Parietal lobe (tissue), 2 donors: ENCODE measurements at places on chromosomes 4 and X. TPM values are rescaled to one million over a fixed set of nuclear protein-coding genes. Genes with fewer than 3 reads are reported as not detected.

HSFX2 gene
- total RNA-seq = 1.9 TPM

ZCCHC12 gene
- 29.7 TPM for total RNA-seq

ANXA10 gene
- total RNA-seq = not detected

RGN gene
- total RNA-seq = 6.9 TPM

SPANXD gene
- not detected for total RNA-seq

DMRTC1 gene
- total RNA-seq = not detected

VCX3A gene
- not detected for total RNA-seq

VBP1 gene
- 75.1 TPM for total RNA-seq

SUPT20HL2 gene
- not detected for total RNA-seq

RHOH gene
- not detected for total RNA-seq

BMP3 gene
- total RNA-seq = 7.2 TPM

CXorf58 gene
- not detected for total RNA-seq

UXT gene
- 67.6 TPM for total RNA-seq

FAM241A gene
- 6.3 TPM for total RNA-seq

ARMCX6 gene
- 23.2 TPM for total RNA-seq

BST1 gene
- total RNA-seq = 0.94 TPM

ARR3 gene
- total RNA-seq = not detected

IRS4 gene
- total RNA-seq = 0.63 TPM

FGFBP2 gene
- not detected for total RNA-seq

OCIAD1 gene
- total RNA-seq = 148 TPM

ARMCX4 gene
- total RNA-seq = 32.9 TPM

UGT2B11 gene
- not detected for total RNA-seq

HTN1 gene
- not detected for total RNA-seq

ARAP2 gene
- 101 TPM for total RNA-seq

PAGE2 gene
- total RNA-seq = not detected

NMU gene
- total RNA-seq = 2.2 TPM

SPIN2A gene
- total RNA-seq = 2.5 TPM

DKK2 gene
- 1.3 TPM for total RNA-seq

AMOT gene
- 18.8 TPM for total RNA-seq

PDLIM3 gene
- total RNA-seq = 22.5 TPM

KIAA1210 gene
- not detected for total RNA-seq

KCNIP4 gene
- 12.5 TPM for total RNA-seq

SMARCA1 gene
- total RNA-seq = 80.1 TPM

GC gene
- not detected for total RNA-seq

TMPRSS11F gene
- not detected for total RNA-seq

COPS4 gene
- total RNA-seq = 156 TPM

SPIN4 gene
- 10.6 TPM for total RNA-seq

POLA1 gene
- total RNA-seq = 41.3 TPM

CLRN2 gene
- total RNA-seq = not detected

NDP gene
- total RNA-seq = 16.0 TPM
